Stimulated activated CD8-positive, alpha-beta memory T cell treated with anti-CD3 and anti-CD28 coated beads, Interleukin-7, amount 100 ng/mL, for 48 hours (primary cell): ENCODE measurements at places on chromosomes 3 and 15.

GRCh38 chr3:129263161-129263910 is 13.9 kb downstream of the COPG1 start:
- no peak for DNase-seq

DNA sequence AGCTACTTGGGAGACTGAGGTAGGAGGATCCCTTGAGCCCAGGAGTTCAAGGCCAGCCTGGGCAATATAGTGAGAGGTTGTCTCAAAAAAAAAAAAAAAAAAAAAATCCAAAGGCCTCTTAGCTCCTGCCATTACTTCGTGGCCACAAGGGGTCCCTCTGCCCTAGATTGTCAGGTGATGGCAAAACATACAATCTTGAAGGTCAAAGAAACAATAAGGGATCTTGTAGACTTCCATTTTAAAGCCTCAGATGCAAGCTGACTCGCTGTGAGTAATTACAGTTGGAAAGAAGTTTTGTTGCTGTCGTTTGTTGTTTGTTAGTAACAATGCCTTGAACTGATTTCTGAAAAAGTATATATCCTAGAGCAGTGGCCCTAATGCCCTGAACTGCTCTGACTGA is 55.9 kb upstream of the PLCL2 start:
- no peak for DNase-seq

- no peak for DNase-seq
These were observed 27.2 kb upstream of the WDR5B start for GRCh38 chr3:122443090-122443489.

GRCh38 chr3:98952404-98952803 is 50.9 kb upstream of the DCBLD2 start:
- DNase-seq: no peak
